Stimulated activated CD8-positive, alpha-beta memory T cell treated with anti-CD3 and anti-CD28 coated beads, Interleukin-15, amount 100 ng/mL, for 4 hours (primary cell): ENCODE measurements at places on chromosomes 16 and 17.

DNA sequence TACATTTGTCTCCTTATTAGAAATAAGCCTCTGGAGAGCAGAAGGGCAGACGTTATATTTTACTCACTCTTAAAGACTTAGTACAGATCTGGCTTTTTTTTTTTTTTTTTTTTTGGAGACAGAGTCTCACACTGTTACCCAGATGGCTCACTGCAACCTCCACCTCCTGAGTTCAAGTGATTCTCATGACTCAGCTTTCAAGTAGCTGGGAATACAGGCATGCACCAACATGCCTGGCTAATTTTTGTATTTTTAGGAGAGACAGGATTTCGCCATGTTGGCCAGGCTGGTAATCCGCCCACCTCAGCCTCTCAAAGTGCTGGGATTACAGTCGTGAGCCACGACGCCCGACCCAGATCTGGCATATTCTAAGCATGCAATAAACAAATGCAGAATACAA lies 36.4 kb upstream of the TMEM97 start:
- DNase-seq = no peak

DNA sequence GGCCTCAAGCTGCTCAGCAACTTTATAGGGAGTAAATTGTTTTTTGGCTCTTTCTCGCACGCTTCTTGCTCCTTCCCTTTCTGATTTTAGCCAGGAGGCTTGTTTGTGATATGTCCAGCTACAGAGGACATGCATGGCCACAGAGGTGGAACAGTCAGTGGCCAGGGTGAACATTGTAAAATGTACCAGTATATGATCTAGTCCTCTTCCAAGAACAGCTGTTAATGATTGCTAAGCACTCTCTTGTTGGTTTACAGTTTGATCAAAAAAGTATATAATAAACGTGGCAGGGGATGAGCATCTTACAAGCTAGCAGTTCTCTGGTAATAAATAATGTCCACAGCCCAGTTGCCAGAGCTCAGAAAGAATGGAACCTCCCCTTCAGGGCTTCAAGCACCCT lies 461.7 kb upstream of the DYNLRB2 start:
- no peak for DNase-seq

- no peak for DNase-seq
Measured at GRCh38 chr16:12111223-12111622, 134.7 kb downstream of the SNX29 start.

GRCh38 chr16:71337631-71338030 lies 20.9 kb upstream of the CALB2 start:
- no peak for DNase-seq

- no peak for DNase-seq
Measured at GRCh38 chr16:59743504-59743903, 1009.4 kb upstream of the GOT2 start.

- DNase-seq = no peak
Measured at GRCh38 chr17:36506831-36507230, 20.4 kb downstream of the ZNHIT3 start.

GRCh38 chr16:28548306-28548802 lies 5.4 kb upstream of the SGF29 start:
- no peak for DNase-seq

GRCh38 chr16:22971346-22971924 lies 157.5 kb downstream of the HS3ST2 start:
- no peak for DNase-seq

GRCh38 chr16:15829460-15829859 lies 27.4 kb downstream of the MYH11 start:
- DNase-seq = no peak

- no peak for DNase-seq
Measured at GRCh38 chr16:89052890-89053724, 40.5 kb upstream of the ACSF3 start.

DNA sequence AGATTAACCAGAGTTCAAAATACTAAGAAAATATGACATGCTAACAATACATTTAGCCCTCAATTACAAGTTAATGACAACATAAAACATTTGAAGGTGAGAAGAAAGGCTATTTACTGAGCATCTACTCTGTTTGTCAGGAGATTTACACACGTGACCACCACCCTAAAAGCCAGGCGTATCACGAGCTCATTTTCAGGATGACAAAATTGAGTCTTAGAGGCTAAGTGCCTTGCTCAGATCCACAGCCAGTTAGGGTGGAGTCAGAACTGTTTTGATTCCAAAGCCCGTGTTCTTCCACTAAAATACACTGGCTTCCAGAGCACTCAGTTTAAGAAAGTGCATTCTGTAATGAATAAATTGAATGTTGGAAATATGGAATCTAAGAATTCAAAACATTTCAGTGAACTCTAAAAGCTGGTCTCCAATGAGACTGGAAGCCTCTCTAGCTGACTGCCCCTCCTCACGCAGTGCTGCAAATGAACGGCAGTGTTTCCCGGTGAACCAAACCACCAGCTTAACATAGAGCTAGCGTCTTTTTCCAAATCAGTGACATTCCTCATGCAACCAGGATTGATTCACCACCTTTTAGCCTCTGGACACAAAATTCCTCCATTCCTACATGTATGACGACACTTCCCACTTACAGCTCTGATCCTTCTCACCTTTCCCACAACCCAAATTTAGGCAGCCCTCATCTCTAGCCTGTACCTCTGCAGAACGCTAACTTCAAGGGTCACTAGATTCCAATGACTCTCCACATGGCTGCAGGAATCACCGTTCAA lies 5.9 kb downstream of the ZDHHC7 start:
- no peak for DNase-seq

- no peak for DNase-seq
Measured at GRCh38 chr17:77163001-77163400, 22.2 kb downstream of the SEC14L1 start.

GRCh38 chr16:1174477-1175357 lies 21.8 kb downstream of the CACNA1H start:
- DNase-seq = no peak

DNA sequence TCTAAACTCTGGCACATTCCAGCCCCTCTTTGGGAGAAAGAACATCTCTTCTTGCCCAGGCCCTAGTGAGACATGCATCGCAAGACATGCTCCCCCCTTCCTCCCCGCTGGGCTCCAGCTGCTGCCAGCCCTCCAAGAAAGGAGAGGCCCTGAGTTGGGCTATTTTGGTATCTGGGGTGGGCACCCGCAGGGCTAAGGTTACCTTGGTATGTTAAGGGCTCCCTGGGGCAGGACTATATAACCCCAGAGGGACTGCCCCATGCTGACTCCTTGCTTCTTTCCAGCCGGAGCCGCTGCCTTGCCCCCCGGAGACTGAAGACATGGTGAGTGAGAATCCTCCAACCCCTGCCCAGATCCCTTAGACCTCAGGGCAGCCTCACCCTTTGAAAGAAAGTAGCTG lies at the start of gene MYL11:
TSS of gene MYL11 (plus strand) at position 265 of the 400 bp plus-strand sequence. CDS start at position 321, 56 bp downstream.
- DNase-seq = no peak

- no peak for DNase-seq
Measured at GRCh38 chr16:2817340-2818271, 569 bp downstream of the PRSS21 start.

- DNase-seq = no peak
Measured at GRCh38 chr16:19366391-19366790, 51.3 kb upstream of the TMC5 start.

- DNase-seq = no peak
Measured at GRCh38 chr17:33779234-33779591, 475.9 kb upstream of the CCL2 start.

DNA sequence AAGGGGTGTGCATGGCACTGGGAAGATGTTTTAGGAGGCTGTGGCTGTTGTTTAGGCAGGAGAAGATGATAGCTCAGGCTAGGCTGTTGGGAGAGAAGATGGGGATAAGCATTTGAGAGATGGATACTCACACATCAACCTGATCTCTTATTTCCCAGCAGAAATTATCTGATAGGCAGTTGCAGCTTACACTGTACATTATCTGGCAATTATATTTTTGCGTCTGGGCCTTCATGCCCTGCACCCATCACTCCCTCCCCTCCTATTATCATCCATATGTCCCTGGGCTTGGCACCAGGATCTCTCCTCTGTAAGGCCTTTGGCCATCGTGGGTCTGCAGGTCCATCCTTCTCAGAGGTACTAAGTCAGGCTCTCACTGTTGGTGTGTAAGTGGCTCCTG lies 401.0 kb upstream of the EEF2KMT start:
- no peak for DNase-seq

DNA sequence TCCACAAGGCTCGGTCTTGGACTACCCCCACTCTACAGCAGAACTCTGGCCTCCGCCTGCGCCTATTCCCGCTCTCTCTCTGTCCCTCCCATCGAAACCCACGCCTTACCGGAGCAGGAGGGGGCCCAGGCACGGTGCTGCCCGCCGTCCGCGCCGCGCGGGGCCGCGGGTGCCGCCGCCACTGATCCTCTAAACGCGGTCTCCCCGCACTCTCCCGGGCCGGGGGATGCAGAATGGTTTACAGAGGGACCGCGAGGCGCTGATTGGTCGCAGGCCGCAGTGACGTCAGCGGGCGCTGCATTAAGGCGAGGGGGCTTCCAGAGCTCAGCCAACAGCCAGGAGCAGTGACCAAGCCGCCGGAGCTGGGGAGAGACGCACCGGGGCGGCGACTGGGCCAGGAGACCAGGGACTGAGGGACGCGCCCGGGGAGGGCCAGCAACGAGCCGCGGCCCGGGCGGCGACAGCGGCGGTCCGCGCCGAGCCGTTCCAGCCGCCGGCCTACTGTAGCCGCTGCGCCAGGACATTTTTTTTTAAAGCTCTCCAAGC lies 747 bp upstream of the LHX1 start:
- no peak for DNase-seq

- no peak for DNase-seq
Measured at GRCh38 chr16:25823891-25824290, 132.1 kb downstream of the HS3ST4 start.

GRCh38 chr17:15083225-15083624 lies 181.9 kb downstream of the PMP22 start:
- DNase-seq = no peak

GRCh38 chr16:87713451-87714229 lies 52.1 kb downstream of the KLHDC4 start:
- peak; percentile 24 for DNase-seq
